Skin of body (tissue), 3 donors: ENCODE measurements at places on chromosomes 3 and 15. TPM values are rescaled to one million over a fixed set of nuclear protein-coding genes. Genes with fewer than 3 reads are reported as not detected.

DNA sequence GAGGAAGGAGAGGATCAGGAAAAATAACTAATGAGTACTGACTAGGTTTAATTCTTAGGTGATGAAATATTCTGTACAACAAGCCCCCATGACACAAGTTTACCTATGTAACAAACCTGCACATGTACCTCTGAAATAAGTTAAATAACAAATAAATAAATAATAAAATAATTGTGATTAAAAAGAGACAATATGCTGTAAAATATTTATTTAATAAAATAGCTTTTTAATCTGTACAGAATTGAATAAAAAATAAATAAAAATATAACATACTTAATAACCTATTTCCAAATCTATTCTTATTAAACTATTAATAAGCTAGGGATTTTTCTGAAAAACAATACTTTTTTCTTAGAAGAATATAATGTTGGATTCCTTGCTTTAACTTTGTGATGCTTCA lies 355.6 kb downstream of the CNTN6 start:
- DNase-seq: no peak

- no peak for DNase-seq
Measured at GRCh38 chr3:53357458-53357857, 10.1 kb upstream of the DCP1A start.

DNA sequence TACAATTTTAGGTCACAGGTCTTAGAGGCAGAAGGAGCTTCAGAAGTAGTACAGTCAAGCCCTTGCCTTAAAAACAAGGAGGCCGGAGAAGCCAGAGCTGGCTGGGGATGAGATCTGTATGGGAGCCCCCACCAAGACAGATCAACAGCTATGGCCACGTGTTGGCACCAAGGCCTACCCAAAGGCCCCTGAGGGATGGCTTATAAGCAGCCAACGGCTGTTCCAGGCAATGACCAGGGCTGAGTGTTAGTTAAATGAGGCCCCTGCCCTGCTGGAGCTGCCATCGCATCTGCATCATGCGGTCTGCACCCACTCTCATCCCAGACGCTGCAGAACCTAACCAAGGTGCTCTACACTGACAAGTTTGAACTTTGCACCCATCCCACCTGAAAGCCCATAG lies 43.3 kb downstream of the CCDC12 start:
- no peak for DNase-seq

- no peak for DNase-seq
Measured at GRCh38 chr3:74121761-74122160, 492.7 kb downstream of the CNTN3 start.

- no peak for DNase-seq
Measured at GRCh38 chr3:139326707-139327106, 17.1 kb upstream of the MRPS22 start.

GRCh38 chr3:143594206-143594605 lies 254.1 kb downstream of the SLC9A9 start:
- DNase-seq: no peak

- DNase-seq: no peak
Measured at GRCh38 chr3:172530566-172530965, 7.3 kb upstream of the TNFSF10 start.

DNA sequence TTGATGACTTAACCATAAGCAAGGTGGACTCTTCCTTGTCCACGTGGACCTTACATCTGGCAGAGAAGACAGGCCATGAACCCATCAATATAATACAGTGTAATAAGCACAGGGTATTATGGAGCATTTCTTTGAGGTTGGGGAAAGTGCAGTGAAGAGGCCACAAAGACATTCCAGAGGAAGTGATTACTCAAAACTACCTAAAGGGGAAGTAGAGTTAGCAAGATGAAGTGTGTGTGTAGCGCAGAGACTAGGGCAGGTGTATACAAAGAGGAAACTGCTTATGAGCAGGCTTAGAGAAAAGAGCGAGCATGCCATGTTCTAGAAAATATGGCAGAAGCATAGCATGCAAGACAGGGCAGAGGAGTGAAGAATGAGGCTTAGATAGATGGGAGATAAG lies 17.9 kb downstream of the CP start:
- no peak for DNase-seq

Gene SCAANT1
- total RNA-seq: not detected

Gene CCDC33
- total RNA-seq: 0.20 TPM

Gene FBXL2
- total RNA-seq: 13.8 TPM

Gene GNL3
- total RNA-seq: 109 TPM
